ENCODE measurements at places on chromosomes 13 and 19.
A peak's percentile ranks its signal among the peaks of the same experiment; 100 is the strongest.

DNA sequence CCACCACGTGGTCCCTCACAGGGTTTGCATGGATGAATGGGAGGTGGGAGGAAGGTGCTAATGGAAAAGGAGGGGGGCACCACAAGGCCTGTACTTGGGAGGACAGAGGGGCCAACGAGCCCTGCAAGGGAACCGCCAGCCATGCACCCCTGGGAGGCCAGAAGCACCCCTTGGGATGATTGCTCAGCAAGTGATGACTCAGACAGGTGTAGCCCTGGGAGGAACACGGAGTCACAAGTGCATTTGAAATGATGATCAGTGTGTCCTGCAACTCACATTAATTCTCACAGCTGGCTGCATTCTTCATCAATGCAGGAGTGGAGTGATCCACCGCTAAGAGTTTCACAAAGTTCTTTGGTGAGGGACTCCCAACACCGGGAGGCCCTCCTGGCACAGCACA lies 82.8 kb upstream of the ZNF254 start:
- DNase-seq: no peak

DNA sequence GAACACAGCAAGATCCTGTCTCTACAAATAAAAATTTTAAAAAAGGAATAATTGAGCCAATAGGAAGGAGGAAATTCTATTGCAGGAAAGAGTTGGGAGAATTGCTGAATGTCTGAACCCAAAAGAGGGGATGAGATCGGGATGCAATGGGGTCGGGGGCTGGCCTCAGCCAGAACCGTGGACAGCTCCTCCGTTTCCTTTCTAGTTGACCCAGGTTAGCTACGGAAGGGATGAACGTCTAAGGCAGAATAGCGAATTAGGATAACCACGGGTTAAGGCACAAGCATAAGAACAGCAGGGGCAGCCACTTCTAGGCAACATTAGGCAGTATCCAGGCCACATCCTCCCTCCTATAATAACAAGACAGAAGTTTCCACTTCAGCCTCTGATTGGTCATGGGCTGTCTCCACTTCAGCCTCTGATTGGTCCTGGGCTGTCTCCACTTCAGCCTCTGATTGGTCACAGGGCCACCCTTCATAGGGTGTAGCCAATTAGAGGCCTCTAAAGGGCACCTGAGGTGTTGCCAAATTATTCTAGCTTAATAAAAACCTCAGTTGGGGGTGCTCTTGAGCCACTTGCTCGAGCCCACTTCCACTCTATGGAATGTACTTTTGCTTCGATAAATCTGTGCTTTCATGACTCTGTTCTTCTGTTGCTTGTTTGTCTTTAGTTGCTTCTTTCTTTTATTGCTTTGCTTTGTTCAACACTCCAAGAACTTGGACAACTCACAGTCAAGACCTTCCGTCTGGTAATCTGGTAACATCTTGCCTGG lies 24.9 kb upstream of the TPM4 start:
- DNase-seq: peak; percentile 69

DNA sequence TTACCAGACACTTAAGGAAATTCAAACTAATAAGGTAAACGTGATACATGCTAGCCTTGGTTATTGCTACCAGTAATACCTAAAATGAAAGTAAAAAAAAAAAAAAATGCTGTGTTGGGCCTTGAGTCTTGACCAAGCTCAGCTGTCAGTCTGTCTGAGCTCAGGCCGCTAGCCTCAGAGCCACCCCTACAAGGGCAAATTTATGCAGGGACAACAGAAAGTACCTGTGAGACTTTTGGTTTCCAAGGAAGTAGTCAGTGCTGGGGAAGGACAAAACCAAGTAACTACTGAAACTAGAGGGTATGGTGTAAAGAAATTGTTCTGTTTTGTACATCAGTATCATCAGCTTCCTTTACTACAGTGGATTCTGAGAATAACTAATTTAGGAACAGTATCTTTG lies 134.3 kb upstream of the SLITRK5 start:
- no peak for DNase-seq

GRCh38 chr19:17829855-17830566 lies 8.7 kb upstream of the INSL3 start:
- DNase-seq: no peak

- no peak for DNase-seq
These were observed 170.1 kb upstream of the ZNF536 start for GRCh38 chr19:30202060-30202600.

DNA sequence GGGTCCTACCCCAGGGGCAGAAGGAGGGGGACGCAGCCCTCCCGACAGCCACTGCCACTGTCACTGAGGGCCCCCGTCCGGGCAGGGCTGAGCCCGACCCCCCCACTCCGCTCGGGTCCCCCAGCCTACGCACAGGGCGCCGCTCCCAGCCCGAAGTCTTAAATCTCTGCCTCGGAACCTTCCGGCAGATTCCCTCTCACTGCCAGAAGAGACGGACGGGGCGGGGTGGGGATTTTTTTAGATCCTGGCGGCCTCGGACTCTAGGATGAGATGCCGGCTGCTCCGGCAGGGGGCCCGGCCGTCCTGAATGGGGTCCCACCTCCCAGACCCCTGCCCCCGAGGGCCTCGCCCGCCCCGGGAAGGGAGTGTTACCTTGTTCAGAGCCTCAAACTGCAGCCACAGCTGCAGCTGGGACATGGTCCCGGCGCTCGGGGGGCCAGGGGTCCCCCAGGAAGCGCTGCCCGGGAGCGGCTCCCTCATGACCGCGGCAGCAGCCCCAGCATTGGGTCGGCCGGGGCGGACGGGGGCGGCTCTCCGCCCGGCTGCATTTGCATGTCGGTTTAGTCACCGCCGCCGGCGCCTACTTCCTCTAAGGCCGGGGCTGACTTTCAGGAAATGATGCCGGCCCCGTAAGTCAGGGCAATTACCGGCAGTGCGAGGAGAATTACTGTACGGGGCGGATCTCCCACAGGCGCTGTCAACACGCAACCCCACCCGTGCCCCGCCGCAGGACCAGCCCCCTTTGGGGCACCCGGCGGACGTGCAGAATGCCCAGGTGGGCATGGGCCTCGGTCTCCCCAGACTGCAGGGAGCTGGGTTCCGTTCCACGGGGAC lies 28.1 kb downstream of the GPX4 start:
- DNase-seq: peak; percentile 94

- DNase-seq: no peak
These were observed 38.4 kb downstream of the CCL25 start for GRCh38 chr19:8090950-8091349.

- DNase-seq: no peak
These were observed 266.8 kb downstream of the PCDH20 start for GRCh38 chr13:61148691-61149315.

DNA sequence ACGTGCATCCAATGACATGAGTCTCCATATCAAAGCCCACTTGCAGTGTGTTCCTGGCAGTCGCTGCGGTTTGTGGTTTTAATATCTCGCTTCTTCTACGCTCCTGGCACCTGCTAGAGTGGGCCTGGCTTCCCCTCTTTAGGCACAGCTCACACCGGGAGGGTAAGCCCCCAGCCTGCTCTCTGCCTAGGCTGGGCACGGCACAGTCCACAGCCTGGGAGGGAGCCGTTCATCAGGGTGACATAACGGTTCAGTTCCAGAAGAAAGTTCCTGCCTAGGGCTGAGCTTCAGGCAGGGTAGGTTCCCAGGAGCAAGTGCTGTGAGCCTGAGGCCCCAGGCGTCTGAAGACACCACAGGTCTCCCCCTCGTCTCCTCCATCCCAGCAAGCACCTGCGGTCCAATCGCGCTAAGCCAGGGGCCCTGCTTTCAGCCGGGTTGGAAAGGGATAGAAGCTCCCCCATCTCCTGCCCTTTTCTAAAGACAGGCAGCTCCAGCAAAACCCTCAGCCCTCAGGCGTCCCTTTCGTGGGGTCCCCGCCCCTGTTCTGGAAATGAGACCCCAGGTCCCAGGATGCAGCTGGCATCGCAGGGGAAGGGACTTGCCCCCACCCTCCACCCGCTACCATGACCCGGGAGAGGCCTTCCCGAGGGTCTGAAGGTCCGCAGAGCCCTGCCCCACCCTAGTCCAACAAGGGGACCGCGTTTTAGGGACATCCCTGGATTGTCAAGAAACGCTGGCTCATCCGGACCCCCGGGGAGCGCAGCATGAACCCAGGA lies 121.6 kb upstream of the ZNF507 start:
- no peak for DNase-seq

DNA sequence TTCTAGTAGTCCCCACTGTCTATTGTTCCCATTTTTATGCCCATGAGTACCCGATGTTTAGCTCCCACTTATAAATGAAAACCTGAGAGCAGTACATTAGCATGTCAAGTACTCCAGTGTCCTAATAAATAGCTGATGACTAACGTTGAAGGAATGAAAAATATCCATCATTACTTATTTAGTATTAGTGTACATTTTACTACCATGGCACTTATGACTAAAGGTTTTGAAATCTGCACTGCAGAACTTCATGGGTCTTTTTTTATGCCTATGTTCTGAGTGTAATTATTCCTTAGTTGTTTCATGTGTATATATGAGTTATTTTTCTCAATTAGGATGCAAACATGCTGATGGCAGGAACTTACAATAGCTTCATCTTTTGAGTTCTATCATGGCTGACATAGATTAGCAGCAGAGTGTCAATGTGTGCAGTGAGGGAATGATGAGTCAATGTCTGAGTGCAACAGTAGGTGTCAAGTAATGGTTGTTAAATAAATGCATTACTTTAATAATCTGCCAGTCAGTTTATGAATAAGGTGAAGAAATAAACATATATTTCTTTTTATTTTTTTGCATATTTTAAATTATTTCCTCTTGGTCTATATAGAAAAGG lies 188.4 kb downstream of the ITGBL1 start:
- no peak for DNase-seq

- DNase-seq: no peak
These were observed 2.4 kb downstream of the IRS2 start for GRCh38 chr13:109783815-109784589.

GRCh38 chr13:49455007-49455398 lies 10.9 kb downstream of the SETDB2 start:
- DNase-seq: no peak

DNA sequence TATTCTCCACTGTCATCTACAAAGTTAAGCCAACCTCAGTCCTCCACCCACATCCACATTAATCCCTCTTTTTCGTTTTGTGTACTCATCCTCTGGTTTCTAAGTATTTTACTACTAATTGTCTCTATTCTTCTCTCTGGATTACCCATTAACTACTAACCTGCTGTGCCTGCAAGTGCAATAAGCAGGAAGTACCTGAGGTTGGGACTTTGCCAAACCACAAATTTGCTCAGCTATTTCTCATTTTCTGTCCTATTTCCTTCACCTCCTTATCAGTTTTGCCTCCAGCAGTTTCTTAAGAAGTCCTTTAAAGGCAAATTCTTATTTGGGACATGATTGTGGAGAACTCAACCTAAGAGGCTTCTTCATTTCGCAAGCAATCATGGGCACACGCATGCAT lies 1708.9 kb downstream of the SLITRK5 start:
- no peak for DNase-seq

DNA sequence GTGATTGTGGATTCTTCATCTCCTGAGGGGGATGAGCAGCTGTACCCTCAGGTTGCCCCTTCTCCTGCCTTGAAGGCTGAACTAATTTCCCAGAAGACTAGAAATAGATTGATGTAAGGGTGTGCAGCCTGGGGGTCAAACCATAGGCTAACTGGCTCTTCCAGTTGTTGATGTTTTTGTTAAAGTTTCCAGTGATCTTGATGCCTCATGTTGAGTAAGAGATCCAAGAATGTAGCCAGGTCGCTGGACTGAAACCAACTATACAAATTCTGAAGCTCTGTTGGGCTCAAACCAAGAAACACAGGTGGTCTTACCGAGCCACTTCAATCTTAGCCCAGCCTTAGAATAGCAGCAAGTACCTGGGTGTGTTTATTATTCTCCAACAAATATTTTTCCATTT lies 391.8 kb downstream of the KLF5 start:
- DNase-seq: no peak

DNA sequence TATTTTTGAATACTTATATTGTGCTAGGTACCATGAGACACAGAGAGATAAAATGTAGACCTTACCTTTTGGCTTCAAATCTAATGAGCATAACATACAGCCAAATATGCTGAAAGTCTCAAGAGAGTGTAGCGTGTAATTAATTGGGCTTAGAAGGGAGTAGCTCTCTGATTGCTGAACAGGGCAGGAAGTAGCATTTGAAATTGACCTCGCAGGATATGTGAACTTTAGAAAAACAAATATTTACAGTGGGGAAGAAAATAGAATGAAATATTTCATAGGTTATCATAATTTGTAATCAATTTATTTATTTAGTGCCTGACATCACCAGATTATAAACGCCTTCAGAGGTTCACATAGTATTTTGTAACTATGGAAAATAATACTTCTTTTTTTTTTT lies 327.1 kb downstream of the RFC3 start:
- DNase-seq: no peak

GRCh38 chr19:37655301-37655688 lies at the start of gene ZFP30:
ZFP30 (minus strand) TSS chr19:37655465; CDS start chr19:37647822, 7,643 bp downstream.
- DNase-seq: peak; percentile 71

DNA sequence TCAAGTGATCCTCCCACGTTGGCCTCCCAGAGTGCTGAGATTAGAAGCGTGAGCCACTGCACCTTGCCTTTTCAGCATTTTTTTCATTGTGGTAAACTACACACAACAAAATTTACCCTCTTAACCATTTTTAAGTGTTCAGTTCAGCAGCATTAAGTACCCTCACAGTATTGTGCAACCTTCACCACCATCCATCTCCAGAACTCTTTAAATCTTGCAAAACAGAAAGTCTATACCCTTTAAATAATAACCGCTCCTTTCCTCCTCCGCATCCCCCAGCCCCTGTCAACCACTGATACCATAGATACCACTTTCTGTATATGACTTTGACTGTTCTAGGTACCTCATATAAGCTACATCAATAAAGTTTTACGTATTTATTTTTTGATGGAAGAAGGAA lies 20.8 kb upstream of the CASP14 start:
- DNase-seq: no peak

- no peak for DNase-seq
These were observed 43.2 kb upstream of the GRTP1 start for GRCh38 chr13:113407103-113407530.

GRCh38 chr19:49592486-49593232 lies 1.7 kb downstream of the PRR12 start:
- DNase-seq: no peak

GRCh38 chr19:4374498-4375163 lies 25.7 kb downstream of the SH3GL1 start:
- DNase-seq: peak; percentile 51

- DNase-seq: no peak
These were observed 839 bp downstream of the COG6 start for GRCh38 chr13:39656325-39656677.
